Cerebellar nuclear complex (tissue), 1 donor: ENCODE measurements at places on chromosomes 7 and 10.

GRCh38 chr7:144761493-144761892, 74.4 kb downstream of the TPK1 start:
- no peak for DNase-seq

- no peak for DNase-seq
Observed at GRCh38 chr7:139687980-139688632, 89.7 kb downstream of the HIPK2 start.

- no peak for DNase-seq
Observed at GRCh38 chr7:130492523-130493274, 814 bp downstream of the MEST start.

- DNase-seq: no peak
Observed at GRCh38 chr7:76063525-76063924, 15.6 kb downstream of the MDH2 start.

GRCh38 chr7:107039199-107039900, 5.2 kb upstream of the PRKAR2B start:
- DNase-seq: no peak

DNA sequence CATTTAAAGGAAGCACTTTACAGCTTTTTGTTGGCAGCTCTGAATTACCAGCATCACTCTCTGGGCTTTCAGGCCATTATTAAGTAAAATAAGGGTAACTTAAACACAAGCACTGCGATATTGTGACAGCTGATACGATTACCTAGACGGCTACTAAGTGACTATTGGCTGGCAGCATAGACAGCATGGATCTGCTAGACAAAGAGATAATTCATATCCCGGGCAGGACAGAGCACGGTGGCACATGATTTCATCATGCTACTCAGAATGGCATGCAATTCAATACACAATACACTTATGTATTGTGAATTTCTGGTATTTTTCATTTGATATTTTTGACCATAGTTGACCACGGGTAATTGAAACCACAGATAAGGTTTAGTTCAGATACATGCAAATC, 522.0 kb upstream of the LRRN3 start:
- no peak for DNase-seq
